ENCODE measurements at places on chromosomes 16 and 17. TPM values are rescaled to one million over a fixed set of nuclear protein-coding genes. Genes with fewer than 3 reads are reported as not detected.

SLC6A2 gene
- total RNA-seq: not detected

ZNF205 gene
- total RNA-seq: 15.5 TPM

CTRB1 gene
- not detected for total RNA-seq

NPIPB13 gene
- total RNA-seq: 23.5 TPM

FBXW10B gene
- total RNA-seq: 2.5 TPM

EFCAB13 gene
- total RNA-seq: 8.3 TPM

PPM1D gene
- total RNA-seq: 18.6 TPM

GRAPL gene
- 55.1 TPM for total RNA-seq

SDR42E1 gene
- 0.07 TPM for total RNA-seq

HEATR9 gene
- not detected for total RNA-seq

OR4D1 gene
- total RNA-seq: not detected

SGCA gene
- not detected for total RNA-seq

CTNS gene
- total RNA-seq: 25.9 TPM

CAPNS2 gene
- 3.2 TPM for total RNA-seq

MARCHF10 gene
- not detected for total RNA-seq

TBX4 gene
- not detected for total RNA-seq

PIRT gene
- not detected for total RNA-seq

CHAD gene
- not detected for total RNA-seq

CPHXL2 gene
- not detected for total RNA-seq

PIK3R6 gene
- total RNA-seq: not detected

LRRC36 gene
- total RNA-seq: 2.4 TPM

KRTAP2-2 gene
- total RNA-seq: not detected

SAMD14 gene
- 15.6 TPM for total RNA-seq

KRTAP4-4 gene
- total RNA-seq: not detected

MMP28 gene
- total RNA-seq: 3.6 TPM

CHRNE gene
- 0.76 TPM for total RNA-seq

HES7 gene
- total RNA-seq: not detected

NLE1 gene
- 22.8 TPM for total RNA-seq

SEC14L5 gene
- not detected for total RNA-seq

ARL5C gene
- total RNA-seq: not detected

SMIM22 gene
- total RNA-seq: not detected

CCDC57 gene
- total RNA-seq: 31.6 TPM

UBALD1 gene
- total RNA-seq: 43.8 TPM

CNTNAP1 gene
- total RNA-seq: 3.6 TPM

BCL6B gene
- 163 TPM for total RNA-seq

CRYM gene
- total RNA-seq: not detected

HOXB7 gene
- total RNA-seq: 29.8 TPM

NT5C3B gene
- 67.3 TPM for total RNA-seq

SLC12A3 gene
- total RNA-seq: not detected

SOX15 gene
- 0.46 TPM for total RNA-seq

LPCAT2 gene
- 72.9 TPM for total RNA-seq

CALB2 gene
- total RNA-seq: not detected

TNP2 gene
- not detected for total RNA-seq

MPHOSPH6 gene
- total RNA-seq: 32.0 TPM

HBQ1 gene
- total RNA-seq: not detected

CORO1A gene
- 6.1 TPM for total RNA-seq

HAS3 gene
- total RNA-seq: 1.8 TPM

Measured in endothelial cell of umbilical vein (primary cell).